Effector memory CD8-positive, alpha-beta T cell (primary cell): ENCODE measurements at places on chromosomes 3 and 15.
A peak's percentile ranks its signal among the peaks of the same experiment; 100 is the strongest.

- H3K36me3 ChIP-seq: no peaks in the 10 kb centered on the region
- H3K27me3 ChIP-seq: no peaks in the 10 kb centered on the region
- H3K4me1 ChIP-seq: peaks cover 18% of the 10 kb centered on the region
Observed at GRCh38 chr15:60406513-60407414, 9.0 kb upstream of the ANXA2 start.

GRCh38 chr3:140905559-140905958 lies 36.1 kb upstream of the SLC25A36 start:
- H3K27me3 ChIP-seq: peaks cover 30% of the 10 kb centered on the region
- no peaks in the 10 kb centered on the region for H3K36me3 ChIP-seq
- no peak overlapping the region for H3K27ac ChIP-seq
- no peak for DNase-seq

- no peak overlapping the region for H3K4me3 ChIP-seq
- peak overlapping the region; percentile 23 for H3K27ac ChIP-seq
- no peaks in the 10 kb centered on the region for H3K27me3 ChIP-seq
- H3K36me3 ChIP-seq: no peaks in the 10 kb centered on the region
Observed at GRCh38 chr3:172536505-172536904, 13.3 kb upstream of the TNFSF10 start.

DNA sequence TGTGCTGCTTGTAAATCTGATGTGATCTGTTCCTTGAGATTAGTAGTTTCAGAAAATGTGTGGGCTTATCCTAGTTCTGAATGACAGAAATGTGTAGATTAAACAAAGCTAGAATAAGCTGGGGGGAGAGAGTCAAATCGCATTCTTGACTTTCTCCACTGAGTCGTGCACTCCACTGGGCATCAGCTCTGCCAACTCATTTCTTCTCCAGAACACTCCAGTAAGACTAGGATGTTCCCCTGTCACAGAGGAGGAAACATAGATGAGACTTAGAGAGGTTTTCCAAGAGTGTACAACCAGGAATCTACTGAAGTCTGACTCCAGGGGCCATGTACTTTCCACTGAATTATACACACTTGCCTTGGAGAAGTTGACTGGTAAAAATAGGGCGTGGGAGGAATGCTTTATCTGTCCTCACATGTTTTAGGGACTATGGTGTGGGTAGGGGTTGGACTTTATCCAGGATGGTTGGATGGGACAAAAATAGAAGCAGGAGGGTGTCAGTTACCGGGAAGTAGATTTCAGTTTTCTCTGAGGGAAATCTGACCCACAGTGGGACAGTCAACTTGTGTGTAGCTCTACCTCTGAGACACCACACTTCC lies 298.2 kb downstream of the UBE2E2 start:
- H3K27me3 ChIP-seq: no peaks in the 10 kb centered on the region
- no peak overlapping the region for H3K27ac ChIP-seq
- no peak for DNase-seq
- H3K36me3 ChIP-seq: peaks cover 2% of the 10 kb centered on the region
- H3K4me1 ChIP-seq: no peaks in the 10 kb centered on the region

DNA sequence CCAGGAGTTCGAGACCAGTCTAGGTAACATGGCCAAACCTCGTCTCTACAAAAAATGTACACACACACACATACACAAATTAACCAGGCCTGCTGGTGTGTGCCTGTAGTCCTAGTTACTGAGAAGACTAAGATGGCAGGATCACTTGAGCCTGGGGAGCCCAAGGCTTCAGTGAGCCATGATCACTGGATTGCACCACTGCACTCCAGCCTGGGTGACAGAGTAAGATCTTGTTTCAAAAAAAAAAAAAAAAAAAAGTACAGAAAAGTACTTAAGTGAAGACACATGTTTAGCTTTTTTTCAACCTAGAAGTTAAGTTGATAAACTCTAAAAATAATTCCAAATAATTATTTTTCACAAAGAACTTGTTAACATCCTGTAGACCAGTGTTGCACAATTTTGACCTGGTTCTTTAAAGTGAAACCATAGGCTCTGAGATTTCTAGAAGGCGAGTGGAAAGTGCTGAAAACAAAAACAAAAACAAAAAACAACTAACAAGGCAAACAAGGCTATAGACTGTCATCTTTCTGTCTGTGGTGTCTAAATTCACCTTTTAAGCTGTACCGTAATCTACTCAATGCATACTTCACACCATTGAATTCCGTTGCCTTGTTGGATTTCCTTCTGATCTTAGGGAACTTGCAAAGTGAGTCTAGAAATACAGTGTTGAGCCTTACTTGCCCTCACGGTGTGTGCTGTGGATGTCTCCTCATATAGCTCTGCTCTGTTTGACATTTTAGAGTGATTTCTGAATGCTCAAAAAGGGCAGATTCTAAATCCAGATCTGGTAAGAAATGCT lies 63.5 kb downstream of the CHST2 start:
- no peaks in the 10 kb centered on the region for H3K4me1 ChIP-seq
- H3K4me3 ChIP-seq: no peak overlapping the region
- no peaks in the 10 kb centered on the region for H3K36me3 ChIP-seq
- no peaks in the 10 kb centered on the region for H3K27me3 ChIP-seq
- no peak overlapping the region for H3K27ac ChIP-seq

DNA sequence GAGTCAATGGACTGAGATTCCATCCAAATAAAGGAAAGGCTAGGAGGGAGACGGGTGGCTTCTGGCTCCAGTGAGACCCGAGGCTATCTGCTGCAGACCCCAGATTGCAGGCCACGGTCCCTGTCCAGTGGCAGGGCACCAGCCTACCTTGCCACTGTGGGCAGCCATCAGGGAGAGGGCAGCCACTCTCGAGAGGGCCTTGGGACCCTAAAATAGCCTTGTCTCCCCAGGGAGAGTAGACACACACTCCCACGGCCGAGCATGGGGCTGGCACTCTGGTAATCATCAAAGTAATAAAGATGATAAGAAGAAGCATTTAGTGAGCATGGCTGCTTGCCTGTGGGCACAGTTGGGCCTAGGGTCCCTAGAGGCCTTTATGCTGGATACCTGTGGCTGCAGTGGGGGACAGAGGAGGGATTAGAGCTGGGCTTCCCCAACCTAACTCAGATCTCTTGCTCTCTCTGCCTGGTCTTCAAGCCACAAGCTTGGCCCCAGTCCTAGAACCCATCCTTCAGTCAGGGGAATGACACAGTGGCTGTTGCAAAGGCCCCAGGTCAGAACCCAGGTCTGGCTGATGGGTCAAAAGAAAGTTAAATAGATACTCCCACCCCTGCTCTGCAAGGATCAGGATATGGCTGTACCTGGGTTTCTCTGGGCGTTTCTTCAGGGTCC lies 9.2 kb upstream of the VIPR1 start:
- no peak overlapping the region for H3K27ac ChIP-seq
- DNase-seq: no peak
- no peak overlapping the region for H3K4me3 ChIP-seq
- H3K27me3 ChIP-seq: peaks cover 14% of the 10 kb centered on the region
- H3K36me3 ChIP-seq: no peaks in the 10 kb centered on the region

DNA sequence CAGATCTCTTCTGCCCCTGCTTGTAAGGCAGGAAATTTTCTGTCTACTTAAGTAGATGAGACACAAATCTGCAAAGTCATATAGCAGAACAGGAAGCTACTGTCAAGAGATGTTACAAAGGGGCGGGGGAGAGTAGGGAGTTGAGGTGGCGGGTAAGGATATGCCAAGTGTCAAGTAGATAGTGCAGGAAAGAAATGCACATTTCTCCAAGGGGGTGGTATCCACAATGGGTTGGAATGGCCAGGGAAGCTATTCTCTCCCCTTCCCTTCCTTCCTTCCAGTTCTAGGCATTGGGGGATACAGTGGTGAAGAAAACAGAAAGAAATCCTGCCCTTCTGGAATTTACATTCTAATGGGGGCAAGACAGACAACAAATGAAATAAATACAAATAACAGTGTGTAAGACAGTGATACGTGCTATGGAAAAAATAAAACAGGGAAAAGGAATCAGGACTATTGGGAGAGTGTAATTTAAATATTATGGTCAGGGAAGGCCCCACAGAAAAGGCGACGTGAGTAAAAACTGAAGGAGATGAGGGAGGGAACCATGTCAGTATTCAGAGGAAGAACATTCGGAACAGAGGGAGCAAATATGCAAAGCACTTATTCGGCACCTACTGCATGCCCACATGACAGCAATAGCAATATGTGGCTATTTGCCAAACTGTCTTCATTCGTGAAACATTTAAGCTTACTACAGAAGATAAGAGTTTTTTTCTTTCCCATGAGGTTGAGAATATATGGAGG lies 42.8 kb upstream of the RNU6-1 start:
- no peak overlapping the region for H3K27ac ChIP-seq
- H3K4me1 ChIP-seq: peaks cover 9% of the 10 kb centered on the region
- H3K27me3 ChIP-seq: peaks cover 9% of the 10 kb centered on the region
- no peak for DNase-seq
- no peaks in the 10 kb centered on the region for H3K36me3 ChIP-seq
